ENCODE measurements at places on chromosomes 12 and 14. TPM values are rescaled to one million over a fixed set of nuclear protein-coding genes. Genes with fewer than 3 reads are reported as not detected.

ANKRD33 gene
- total RNA-seq: 0.11 TPM

EIF2S3B gene
- 1.2 TPM for total RNA-seq

ADCY6 gene
- total RNA-seq: 43.5 TPM

KCNJ8 gene
- total RNA-seq: 15.5 TPM

OTOGL gene
- under 0.01 TPM for total RNA-seq

FOXA1 gene
- total RNA-seq: not detected

ABHD12B gene
- not detected for total RNA-seq

TCL1A gene
- 0.12 TPM for total RNA-seq

HOXC6 gene
- not detected for total RNA-seq

IGF1 gene
- 0.25 TPM for total RNA-seq

NT5DC3 gene
- total RNA-seq: 27.6 TPM

FZD10 gene
- total RNA-seq: under 0.01 TPM

DPPA3 gene
- total RNA-seq: not detected

PTCSC3 gene
- total RNA-seq: not detected

PRKD1 gene
- total RNA-seq: 8.3 TPM

ARHGAP9 gene
- 0.12 TPM for total RNA-seq

TMEM117 gene
- 11.4 TPM for total RNA-seq

TGM1 gene
- 0.55 TPM for total RNA-seq

PLA2G1B gene
- not detected for total RNA-seq

CDCA3 gene
- 9.0 TPM for total RNA-seq

FAM234B gene
- total RNA-seq: 6.7 TPM

LRFN5 gene
- 25.5 TPM for total RNA-seq

APOF gene
- total RNA-seq: not detected

ART4 gene
- total RNA-seq: not detected

SLC4A8 gene
- total RNA-seq: 7.2 TPM

PDZRN4 gene
- not detected for total RNA-seq

GPR65 gene
- not detected for total RNA-seq

SLC25A47 gene
- not detected for total RNA-seq

SLCO1B1 gene
- total RNA-seq: not detected

NEUROD4 gene
- total RNA-seq: not detected

POTEG gene
- total RNA-seq: not detected

KRT74 gene
- not detected for total RNA-seq

PLXNC1 gene
- total RNA-seq: 3.2 TPM

SLC7A8 gene
- total RNA-seq: 21.5 TPM

RFX4 gene
- not detected for total RNA-seq

RNASE3 gene
- not detected for total RNA-seq

GLT8D2 gene
- 19.0 TPM for total RNA-seq

FAM186B gene
- total RNA-seq: 0.22 TPM

GNG2 gene
- 26.6 TPM for total RNA-seq

KRT82 gene
- not detected for total RNA-seq

PPP1R36 gene
- 0.25 TPM for total RNA-seq

KRT85 gene
- not detected for total RNA-seq

STYK1 gene
- total RNA-seq: 0.66 TPM

DNAI7 gene
- 0.11 TPM for total RNA-seq

TIGAR gene
- 10.4 TPM for total RNA-seq

DDN gene
- 0.33 TPM for total RNA-seq

LMNTD1 gene
- 1.9 TPM for total RNA-seq

IFNG-AS1 gene
- not detected for total RNA-seq
